ENCODE measurements at places on chromosomes 13 and 19. TPM values are rescaled to one million over a fixed set of nuclear protein-coding genes. Genes with fewer than 3 reads are reported as not detected.

GRCh38 chr13:58908019-58908679 is 1255.6 kb downstream of the DIAPH3 start:
- H3K27ac ChIP-seq: no peak overlapping the region
- H3K36me3 ChIP-seq: no peaks in the 10 kb centered on the region
- H3K27me3 ChIP-seq: no peaks in the 10 kb centered on the region
- no peak overlapping the region for H3K4me3 ChIP-seq
- H3K4me1 ChIP-seq: no peaks in the 10 kb centered on the region

DNA sequence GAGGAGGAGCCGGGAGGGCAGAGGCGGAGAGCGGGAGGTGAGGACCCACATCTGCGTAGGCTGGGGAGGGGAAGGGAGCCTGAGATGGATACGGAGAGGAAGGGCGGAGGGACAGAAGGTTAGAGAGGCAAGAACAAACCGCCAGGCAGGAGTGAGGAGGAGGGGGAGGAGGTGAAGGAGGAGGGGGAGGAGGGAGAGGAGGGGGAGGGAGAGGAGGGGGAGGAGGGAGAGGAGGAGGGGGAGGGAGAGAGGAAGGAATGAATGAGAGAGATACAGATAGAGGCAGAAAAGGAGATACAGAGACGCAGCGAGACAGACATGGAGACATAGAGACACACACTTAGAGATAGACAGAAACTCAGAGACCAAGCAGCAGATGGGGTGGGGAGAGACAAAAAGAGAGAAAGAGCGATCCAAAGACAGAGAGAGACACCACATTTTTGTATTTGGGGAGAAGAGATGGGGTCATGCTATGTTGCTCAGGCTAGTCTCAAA is 782 bp upstream of the CA11 start:
- no peaks in the 10 kb centered on the region for H3K27me3 ChIP-seq
- H3K4me3 ChIP-seq: peak overlapping the region; percentile 65
- no peaks in the 10 kb centered on the region for H3K36me3 ChIP-seq
- H3K27ac ChIP-seq: peak overlapping the region; percentile 85
- H3K4me1 ChIP-seq: peaks cover 22% of the 10 kb centered on the region

DNA sequence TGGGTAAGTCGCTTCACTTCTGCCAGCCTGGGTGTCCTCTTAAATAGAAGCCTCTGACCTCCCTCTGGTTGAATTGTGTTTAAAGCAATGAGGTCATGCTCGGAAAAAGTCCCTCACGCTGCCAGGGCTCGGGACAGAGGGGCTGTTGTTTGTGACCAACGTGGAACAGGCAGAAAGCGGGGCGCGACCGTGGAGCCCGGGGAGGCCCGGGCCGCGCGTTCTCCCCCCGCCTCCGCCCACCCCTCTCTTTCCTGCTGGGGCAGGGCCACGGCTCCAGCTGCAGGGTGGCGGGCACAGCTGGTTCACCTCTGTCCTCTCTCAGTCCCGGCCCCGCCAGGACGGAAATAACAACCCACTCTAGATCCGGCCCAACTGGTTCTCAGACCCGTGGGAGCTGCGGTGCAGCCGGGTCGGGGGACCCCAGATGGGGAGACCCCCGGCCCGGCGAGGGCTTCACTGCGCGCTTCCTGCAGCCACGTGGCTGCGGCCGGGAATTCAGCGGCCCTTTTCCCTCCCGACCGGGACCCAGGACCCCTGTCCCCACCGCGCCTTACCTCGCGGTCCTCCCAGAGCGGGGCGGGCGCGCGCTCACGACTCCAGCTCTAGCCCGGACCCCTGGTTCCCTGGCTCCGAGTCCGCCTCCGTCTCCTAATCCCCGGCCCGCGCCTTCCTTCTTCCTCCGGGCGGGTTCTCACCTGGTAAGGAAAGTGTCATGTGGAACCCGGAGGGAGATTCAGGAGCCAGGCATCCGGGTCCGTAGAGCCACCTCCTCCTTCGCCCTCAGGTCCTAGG is 1.9 kb downstream of the CDC42EP5 start:
- no peaks in the 10 kb centered on the region for H3K36me3 ChIP-seq
- peak overlapping the region; percentile 91 for H3K27ac ChIP-seq
- H3K4me3 ChIP-seq: peak overlapping the region; percentile 56
- DNase-seq: peak; percentile 56

LIN7B gene
- total RNA-seq: 17.5 TPM

PLVAP gene
- total RNA-seq: 7.1 TPM

Measured in heart left ventricle (tissue), 16 donors.